ENCODE measurements at places on chromosomes 1 and 21.

- DNase-seq: no peak
Observed at GRCh38 chr1:117321680-117322609, 45.3 kb upstream of the MAN1A2 start.

- DNase-seq: no peak
Observed at GRCh38 chr1:169796274-169796810, 1.6 kb upstream of the METTL18 start.

DNA sequence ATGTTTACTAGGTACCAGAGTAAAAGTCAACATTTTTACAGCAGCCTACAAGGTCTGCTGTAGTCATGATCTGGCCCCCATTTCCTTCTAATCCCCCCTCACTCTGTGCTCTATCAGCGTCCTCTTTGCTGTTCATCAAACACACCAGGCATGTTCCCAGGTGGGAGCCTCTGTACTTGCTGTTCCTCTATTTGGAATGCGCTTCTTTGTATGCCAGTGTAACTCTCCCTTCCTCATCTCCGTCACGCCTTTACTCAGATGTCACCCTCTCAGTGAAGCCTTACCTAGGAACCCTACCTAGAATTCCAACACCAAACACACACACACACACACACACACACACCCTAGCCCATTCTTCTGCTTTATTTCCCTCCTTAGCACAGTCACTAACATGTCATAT lies 21.0 kb downstream of the TP53BP2 start:
- no peak for DNase-seq

DNA sequence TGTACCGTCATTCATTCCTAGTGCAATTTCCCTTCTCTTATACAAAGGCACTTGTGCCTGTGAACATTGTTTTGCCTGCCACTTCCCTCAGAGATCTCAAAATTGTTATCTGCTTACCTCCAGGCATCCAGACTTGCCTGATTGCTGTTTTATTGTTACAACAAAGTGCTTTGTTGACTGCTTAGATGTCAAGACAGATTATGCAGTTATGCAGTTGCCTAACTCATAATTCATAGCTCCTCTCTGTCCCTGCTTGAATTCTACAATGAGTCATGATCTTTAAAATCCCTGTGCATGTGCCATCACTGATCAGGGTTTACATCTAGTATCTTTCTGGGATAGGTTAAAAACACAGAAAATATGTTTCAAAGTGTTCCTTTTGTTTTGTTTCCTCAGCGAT lies 24.5 kb downstream of the CXADR start:
- DNase-seq: no peak

DNA sequence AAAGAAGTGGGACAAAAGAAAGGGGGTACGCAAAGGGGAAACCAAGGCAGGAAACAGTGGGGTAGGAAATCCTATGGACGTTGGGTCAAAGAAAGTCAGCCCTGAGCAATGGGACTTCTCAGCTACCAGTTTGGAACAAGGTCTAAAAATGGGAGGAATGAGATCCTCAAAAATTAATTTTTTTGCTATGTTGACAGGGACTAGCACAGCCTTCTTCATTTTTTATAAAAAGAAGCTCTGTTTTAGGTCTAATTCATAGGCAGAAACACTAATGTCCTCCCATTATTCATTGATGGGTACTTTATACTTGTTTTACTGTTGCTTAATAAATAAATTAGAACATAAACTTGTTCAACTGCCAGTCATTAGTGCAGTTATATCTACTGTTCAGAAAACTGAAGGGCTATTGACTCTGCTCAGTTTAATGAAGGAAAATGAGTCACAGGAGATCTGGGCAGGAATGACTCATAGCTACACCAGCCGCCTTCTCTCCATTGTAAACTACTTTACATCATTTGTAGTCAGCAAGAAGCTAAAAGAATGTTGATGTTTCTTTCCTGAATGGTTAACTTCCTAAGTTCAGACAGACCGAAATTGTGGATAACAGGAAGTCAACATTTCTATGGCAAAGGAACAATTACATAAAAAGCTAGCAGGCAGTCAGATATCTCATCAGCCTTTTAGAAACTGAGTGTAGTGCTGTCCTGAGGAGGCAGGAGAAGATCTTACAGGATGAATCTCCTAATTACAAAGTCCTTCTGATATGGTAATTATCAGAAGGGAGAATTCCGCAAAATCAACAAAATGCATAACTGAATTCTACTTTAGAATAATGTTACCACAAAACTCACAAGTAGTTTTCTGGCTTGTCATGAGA lies 356.4 kb upstream of the PKN2 start:
- peak; percentile 65 for DNase-seq

DNA sequence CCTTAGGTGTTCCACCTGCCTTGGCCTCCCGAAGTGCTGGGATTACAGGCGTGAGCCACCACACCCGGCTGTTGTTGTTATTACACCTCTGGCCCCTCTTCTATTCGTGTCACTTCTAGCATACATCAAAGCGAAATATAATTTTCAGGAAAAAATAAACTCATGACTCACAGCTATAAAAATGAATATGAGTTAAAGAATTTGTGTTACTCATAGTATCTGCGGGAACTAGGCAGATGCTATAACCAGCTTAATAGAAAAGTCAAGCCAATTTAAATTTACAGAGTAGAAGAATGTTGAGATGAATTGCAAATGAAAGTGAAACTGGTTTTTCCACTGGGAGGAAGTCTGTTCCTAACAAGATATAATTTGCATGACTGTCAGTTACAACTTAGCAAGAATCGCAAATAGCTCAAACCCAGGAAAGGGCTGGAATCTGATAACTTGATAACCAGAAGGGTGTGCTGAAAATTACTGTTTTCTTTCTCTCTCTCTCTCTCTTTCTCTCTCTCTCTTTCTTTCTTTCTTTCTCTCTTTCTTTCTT lies 11.2 kb downstream of the OR2W3 start:
- DNase-seq: no peak

- no peak for DNase-seq
Observed at GRCh38 chr1:86798608-86799291, 94.4 kb downstream of the SH3GLB1 start.

GRCh38 chr1:201011616-201012015 lies 11.9 kb downstream of the KIF21B start:
- DNase-seq: no peak

GRCh38 chr1:55632058-55632457 lies 416.9 kb upstream of the USP24 start:
- DNase-seq: no peak

DNA sequence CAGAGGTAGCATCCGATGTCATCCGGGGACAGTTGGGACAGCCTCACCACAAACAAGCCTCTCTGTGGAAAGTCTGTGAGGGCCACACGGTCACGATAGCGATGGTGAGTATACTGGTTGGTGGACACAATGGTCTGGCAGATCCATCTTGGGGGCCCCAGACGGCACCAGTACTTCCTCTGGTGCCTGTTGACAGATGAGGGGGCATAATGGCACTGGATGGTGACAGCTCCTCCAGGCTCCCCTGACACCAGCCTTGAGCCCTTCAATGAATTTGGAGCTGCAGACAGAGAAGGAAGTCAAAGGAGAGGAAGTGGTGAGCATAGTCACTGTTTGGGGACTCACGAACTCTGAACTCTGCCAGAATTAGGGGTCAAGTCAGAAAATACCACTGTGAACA lies 8.0 kb downstream of the FCAMR start:
- DNase-seq: no peak

GRCh38 chr1:84892705-84893618 lies at the start of gene LPAR3:
Gene LPAR3, minus strand, starts transcription at chr1:84893206. Its CDS starts 27,086 bp downstream, at chr1:84866120.
- no peak for DNase-seq

DNA sequence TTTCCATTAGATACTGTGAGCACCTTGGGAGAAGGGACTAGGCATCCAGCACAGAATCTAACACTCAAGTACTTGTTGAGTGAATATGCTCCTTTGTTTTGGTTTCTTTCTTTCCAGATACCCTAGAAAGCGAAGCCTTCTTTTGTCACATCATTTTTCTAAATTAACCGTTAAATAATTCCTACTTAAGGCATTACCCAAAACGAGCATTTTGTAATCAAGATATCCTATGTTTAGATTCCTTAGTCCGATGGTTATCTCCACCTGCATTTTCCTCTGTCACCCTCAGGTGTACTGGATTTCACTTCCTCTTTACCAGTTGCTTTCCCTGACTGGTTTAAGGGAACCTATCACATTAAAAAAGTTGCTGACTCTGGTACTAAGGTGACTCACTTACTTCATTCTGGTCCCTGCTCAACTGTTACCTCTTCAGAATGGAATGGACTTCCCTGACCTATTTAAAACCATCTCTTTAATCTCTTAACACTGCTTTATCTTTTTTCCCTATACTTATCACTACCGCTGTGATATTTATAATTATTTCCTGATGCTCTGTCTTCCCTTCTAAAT lies 3.2 kb downstream of the B3GALNT2 start:
- DNase-seq: no peak

- no peak for DNase-seq
Observed at GRCh38 chr1:230913496-230913895, 45.2 kb upstream of the C1orf198 start.

DNA sequence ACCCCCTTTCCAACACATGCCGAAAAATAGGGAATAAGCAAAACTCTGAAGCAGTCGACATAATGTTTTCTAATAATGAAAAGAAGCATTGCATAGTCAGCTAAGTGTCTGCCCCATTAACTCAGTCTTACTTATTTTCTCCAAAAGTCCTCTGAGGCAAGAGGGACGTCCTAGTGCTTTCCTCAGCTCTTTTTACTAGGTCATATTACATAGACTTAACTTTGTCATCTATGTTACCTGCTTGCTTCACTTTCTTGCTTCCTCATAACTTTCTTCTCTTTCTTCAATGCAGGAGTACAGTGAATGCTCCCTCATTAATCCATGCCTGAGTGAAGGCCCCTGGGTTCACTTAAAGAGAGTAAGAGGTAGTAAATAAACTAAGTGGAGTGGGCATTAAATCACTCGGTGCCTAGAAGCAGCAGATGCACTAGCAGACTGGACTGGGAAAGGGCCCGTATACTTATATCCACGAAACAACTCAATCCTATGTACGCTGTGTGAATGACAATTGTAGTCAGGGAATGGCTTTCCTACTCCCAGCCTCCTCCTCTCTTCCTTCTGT lies 210.5 kb upstream of the SPAG17 start:
- DNase-seq: no peak

DNA sequence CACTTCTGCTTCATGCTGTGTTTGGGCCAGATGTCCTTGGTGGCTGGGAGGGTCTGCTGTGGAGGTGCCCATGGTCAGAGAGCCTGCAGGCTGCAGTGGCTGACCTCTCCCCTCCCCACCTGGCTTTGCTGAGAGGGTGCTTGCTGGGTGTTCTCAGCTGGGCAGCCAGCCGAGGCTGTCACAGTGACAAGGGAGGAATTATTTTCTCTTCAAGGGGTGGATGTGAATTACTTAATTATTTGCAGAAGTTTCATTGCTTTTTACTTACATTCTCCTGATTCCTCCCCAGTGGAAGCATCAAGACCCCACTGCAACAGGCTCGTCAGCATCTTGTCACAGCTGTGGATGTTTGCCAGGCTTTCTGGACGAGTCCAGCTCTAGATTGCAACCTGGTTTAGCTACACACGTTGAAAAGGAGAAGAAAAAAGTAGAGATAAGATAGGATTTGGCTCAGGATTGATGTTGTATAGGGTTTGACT lies 70.3 kb downstream of the GALNT2 start:
- no peak for DNase-seq

- no peak for DNase-seq
Observed at GRCh38 chr1:243415663-243416408, 160.0 kb downstream of the SDCCAG8 start.

GRCh38 chr1:148372731-148373130 lies 110.4 kb downstream of the PPIAL4G start:
- DNase-seq: no peak

GRCh38 chr21:45602106-45602505 lies 41.4 kb upstream of the PCBP3 start:
- no peak for DNase-seq

DNA sequence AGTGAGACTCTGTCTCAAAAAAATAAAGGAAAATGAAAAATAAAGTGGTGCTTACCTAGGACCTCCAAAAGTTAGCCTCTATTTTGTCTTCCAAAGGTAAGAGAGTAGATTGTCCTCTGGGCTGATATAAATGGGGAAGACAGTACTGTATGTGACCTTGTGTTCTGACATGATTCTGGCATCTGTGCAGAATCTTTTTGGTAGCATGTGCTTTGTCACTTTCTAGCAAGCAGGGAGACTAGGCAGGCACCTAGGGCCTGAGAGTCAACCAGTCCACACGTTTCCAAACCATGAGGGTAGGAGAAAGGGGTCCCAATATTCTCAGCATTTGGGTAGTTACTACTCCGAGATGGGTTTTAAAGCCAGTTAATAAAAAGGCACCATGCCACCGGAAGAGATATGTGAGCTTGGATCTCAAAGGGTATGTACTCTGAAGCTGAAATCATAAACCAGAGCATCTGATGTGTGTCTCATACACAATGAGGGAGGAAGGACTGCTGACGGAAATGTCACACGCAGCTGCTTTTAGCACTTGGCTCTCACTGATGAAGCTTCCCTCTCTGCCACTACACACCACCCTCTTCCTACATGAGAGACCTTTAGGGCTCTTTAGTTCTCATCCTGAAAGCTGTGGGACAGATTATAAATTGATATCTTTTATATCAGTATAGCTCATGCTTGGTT lies 27.0 kb upstream of the SLC16A1 start:
- no peak for DNase-seq

DNA sequence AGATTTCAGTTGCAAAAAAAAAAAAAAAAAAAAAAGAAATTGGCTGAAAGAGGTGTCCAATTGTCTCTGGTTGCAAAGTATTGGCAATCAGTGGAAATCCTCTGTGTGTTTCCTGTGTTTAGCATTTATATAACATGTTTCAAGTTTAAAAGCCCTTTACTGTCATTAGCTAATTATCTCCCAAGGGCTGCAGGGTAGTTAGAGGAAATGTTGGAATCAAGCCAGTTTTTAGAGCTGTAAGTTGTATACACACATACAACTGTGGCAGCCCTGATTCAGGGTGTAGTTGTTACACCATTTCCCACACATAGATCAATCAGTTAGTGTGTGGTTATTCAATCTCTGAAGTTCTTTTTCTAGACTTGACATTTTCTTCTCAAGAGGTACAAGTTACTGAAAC lies 8.9 kb upstream of the ZNF326 start:
- DNase-seq: peak; percentile 62

- no peak for DNase-seq
Observed at GRCh38 chr1:216437603-216438002, 14.4 kb upstream of the USH2A start.

DNA sequence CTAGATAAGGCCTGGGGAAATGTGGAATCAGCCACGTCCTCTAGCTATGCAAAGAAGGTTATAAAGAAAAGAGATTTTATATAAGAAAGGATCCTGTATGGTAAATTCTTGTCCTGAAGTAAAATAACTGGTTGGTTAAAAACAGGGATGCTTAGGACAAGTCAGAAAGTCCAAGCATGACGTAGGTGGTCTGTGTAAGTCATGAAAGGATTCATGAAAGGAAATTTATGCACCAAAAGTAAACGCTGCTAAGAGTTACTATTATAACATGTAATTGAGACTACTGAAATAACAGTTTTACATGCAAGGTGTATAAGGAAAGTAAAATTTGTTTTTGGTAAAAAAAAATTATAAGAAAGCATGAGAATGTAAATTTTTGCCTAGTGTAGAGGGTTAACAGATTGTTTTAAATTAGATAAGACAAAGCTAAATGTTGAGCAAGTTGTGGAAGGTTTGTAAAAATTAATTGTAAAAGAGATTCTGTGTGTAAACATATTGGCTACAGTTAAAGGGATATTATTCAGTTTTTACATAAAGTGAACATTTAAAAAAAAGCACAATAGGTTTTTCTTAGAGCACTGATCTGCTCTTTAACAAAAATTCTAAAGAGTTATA lies 43.9 kb downstream of the PIGK start:
- DNase-seq: no peak

- peak; percentile 70 for DNase-seq
Observed at GRCh38 chr1:224106568-224107281, 7.2 kb upstream of the FBXO28 start.

Measured in DMS153 (cell line).